ENCODE measurements at places on chromosomes 12 and 14.

DNA sequence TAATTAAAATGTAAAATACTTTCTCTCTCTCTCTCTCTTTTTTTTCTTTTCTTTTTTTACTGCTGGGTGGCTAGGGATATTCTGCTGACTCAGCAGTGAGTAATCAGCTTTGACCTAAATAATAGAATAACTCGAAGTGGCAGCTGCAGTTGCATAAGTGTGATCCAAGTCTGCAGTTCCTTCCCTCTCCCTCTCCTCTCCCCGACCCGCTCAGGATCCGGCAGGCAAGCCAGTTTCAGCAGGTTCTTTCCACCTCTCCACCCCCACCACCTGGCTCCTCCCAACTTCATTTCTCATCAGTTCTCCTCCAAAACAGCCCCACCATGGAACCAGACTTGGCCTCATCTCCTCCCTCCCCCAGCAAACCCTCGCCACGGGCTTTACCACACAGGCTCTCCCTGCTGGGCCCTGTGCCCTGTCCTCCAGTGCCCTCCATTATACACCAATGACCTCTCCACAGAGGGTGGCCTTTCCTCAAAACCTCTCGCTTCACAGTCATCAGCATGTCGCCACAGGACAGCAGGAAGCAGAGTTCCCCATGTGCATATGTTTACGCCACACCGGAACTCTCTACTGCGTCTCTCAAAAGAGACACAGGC is 22.4 kb downstream of the SLC7A8 start:
- DNase-seq: no peak

DNA sequence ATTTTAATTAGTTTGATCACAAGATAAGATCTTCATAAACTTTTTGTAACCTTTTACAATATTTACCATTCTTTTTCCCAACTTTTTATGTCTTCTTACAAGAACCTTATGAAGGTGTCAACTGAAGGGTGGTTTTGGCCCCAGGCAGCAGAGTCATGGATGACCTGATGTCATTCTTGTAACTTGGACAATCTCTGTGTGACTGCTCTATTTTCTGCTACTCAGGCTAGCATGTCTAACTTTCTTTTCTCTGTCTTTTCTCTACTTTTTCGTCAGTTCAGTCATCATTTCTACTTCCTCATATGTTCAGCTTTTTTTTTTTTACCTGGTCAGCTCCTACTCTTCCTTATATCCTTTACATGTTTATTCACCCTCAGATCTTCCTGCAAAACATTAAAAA is 150.7 kb upstream of the PTPRQ start:
- DNase-seq: no peak

DNA sequence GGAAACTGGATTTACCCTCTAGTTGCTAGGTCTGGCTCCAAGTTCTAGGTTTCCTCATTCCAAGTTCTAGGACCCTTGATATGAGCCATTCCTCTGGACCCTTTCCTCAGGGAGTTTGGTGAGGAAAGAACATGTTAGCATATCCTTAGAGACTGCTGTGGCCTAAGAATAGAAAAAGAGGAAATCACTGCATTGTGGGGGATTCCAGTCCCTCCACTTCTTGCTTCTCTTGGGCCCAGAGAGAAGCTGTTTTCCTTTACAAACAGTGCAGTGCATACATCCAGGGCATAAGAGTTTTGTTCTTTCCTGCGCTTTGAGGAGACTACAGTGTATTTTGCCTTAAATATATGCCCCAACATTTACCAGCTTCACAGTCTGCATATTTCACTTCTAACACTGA is 59.0 kb downstream of the LLPH start:
- DNase-seq: no peak

GRCh38 chr14:35252451-35252868 is 39.7 kb upstream of the PSMA6 start:
- no peak for DNase-seq

GRCh38 chr14:38070061-38070588 is 137.6 kb upstream of the SSTR1 start:
- DNase-seq: no peak

DNA sequence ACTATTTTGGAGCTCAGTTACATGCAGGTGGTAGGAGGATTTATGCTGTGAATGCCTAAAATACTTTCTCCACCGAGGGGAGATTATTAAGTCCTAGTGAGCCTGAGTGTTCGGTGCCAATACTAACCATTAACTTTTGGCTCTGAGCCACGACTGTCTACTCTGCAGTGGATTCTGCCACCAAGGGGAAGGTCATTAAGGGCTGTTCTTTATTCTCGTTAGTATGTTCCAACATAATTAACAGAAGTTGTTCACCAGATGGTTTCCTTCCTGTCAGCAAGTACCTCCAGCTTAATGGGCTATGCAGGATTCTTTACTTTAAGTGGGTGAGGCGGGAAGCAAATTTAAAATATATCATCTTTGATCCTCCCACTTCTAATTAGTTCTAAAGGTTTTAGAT is 326.3 kb downstream of the BMP4 start:
- DNase-seq: peak; percentile 50

DNA sequence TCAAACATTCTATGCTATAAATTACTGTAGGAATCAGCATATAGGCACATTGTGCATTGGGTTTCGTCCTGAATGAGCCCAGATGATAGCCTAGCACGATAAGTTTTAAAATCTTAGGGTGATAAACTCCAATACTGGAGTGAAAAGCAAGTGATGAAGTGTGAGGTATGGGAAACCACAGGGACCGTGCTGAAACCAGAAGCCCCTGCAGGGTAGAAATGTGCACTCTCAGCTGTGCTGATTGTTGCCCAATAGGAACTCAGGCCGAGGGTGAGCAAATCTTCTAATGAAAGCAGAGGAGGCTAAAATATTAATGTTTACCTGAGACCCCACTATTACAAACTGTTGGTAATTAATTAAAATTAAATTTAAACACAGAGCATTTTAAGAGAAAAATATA is 1486.6 kb downstream of the AACS start:
- no peak for DNase-seq

DNA sequence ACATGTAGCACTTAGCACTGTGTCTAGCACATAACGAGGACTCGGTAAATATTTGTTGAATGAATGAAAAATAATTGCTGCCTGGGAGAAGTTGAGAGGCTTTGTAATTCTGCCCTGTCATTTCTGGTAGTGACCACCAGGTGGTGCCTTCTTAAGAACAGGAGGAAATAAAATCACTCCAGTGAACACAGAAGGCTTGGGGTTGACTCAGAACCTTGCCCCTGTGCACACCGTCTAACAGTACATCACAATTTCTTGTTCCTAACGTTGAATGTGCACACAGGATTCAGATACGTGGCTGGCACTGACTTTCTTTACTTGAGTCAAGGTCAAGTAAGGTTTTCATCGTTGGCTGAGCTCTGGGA is 91.8 kb downstream of the RGS6 start:
- DNase-seq: no peak

- no peak for DNase-seq
Measured at GRCh38 chr12:121167232-121167820, 34.6 kb downstream of the P2RX7 start.

- DNase-seq: no peak
Measured at GRCh38 chr14:77485901-77486678, 12.5 kb downstream of the ISM2 start.

DNA sequence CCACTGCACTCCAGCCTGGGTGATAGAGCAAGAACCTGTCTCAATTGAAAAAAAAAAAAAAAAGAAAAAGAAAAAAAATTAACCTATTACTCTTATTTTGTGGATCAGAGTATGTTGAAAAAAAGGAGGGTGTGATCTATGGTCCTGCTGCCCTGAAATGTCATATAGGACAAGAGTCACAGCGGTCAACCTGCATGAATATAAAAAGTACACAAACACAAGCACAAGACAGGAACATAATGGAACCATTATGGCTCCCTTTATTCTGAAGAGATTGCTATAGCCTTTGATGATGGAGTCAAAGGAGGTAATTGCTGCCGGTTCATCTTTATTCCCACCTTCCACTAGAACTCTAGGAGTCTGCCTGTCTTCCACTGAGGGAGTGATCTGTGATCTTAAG is 96.9 kb downstream of the NTN4 start:
- no peak for DNase-seq

GRCh38 chr14:32059702-32060101 is 17.4 kb upstream of the ARHGAP5 start:
- no peak for DNase-seq

All from NCI-H1436 treated with DMSO at 0.1 percent for 48 hours (cell line).